ENCODE measurements at places on chromosomes 2 and 18. TPM values are rescaled to one million over a fixed set of nuclear protein-coding genes. Genes with fewer than 3 reads are reported as not detected.

- no peaks in the 10 kb centered on the region for H3K36me3 ChIP-seq
- DNase-seq = no peak
- H3K27ac ChIP-seq = no peak overlapping the region
- no peak overlapping the region for H3K4me3 ChIP-seq
- no peaks in the 10 kb centered on the region for H3K27me3 ChIP-seq
Measured at GRCh38 chr2:32248299-32248698, 16.4 kb downstream of the NLRC4 start.

DNA sequence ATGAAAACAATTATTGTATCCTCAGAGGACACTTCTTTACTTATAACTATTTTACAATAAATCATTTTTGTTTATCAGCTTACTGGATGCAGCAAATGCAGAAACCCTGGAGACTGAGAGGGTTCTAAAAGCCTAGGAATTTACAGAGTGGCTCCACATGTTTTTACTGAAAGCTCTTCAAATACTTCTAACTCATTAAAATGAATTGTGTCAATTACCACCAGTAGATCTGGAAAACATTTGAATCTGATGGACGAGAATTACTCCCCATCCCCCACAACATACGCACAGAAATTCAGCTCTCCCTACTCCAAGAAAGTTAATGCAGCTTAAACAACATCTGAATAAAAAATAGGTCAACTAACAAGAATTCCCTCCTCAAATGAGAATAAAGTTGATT, 319.8 kb upstream of the FIGN start:
- H3K27me3 ChIP-seq = no peaks in the 10 kb centered on the region
- no peak for DNase-seq
- no peaks in the 10 kb centered on the region for H3K4me1 ChIP-seq
- H3K27ac ChIP-seq = no peak overlapping the region
- H3K4me3 ChIP-seq = no peak overlapping the region

DNA sequence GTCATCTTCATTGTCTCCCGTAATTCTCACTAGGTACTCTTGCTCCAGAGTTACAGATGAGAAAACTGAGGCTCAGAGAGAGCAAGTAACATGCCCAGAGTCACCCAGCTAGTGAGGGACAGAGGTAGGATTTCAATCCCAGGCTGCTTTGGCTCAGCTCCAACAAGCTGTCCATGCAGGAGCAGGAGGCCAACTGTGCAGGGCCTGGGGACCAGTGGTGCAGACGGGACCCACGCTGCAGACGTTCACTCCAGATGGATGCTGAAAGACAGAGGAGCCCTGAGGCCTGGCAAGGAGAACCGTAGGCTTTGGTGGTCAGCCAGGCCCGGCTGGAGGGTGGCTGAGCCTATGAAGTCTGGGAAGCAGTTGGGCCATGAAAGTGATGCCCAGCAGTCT, 102.6 kb downstream of the MCFD2 start:
- H3K27me3 ChIP-seq = peaks cover 27% of the 10 kb centered on the region
- H3K4me3 ChIP-seq = no peak overlapping the region
- DNase-seq = no peak
- H3K27ac ChIP-seq = no peak overlapping the region
- no peaks in the 10 kb centered on the region for H3K36me3 ChIP-seq
- H3K4me1 ChIP-seq = peaks cover 1% of the 10 kb centered on the region

GRCh38 chr2:101160454-101160853, 9.3 kb upstream of the TBC1D8 start:
- H3K4me1 ChIP-seq = no peaks in the 10 kb centered on the region
- H3K27ac ChIP-seq = no peak overlapping the region
- H3K36me3 ChIP-seq = no peaks in the 10 kb centered on the region
- DNase-seq = no peak

DNA sequence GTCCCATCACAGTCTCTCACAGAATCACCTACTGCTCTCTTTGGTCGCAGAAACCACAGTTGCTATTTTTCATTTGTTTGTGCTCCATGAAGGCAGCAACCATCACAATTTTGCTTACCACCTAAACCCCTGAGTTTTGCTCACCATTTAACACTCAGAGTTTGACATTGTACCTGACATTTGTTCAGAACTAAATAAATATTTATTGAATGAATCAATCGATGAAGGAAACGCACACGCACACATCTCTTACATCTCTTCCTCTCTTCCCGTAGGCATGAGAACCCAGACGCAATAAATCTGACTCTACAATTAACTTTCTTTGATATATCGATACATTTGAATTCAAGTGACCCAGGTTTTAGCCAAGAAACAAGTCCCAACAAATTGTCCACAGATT, 105.5 kb upstream of the RNF152 start:
- DNase-seq = no peak
- peaks cover 4% of the 10 kb centered on the region for H3K4me1 ChIP-seq
- H3K4me3 ChIP-seq = no peak overlapping the region
- H3K27ac ChIP-seq = no peak overlapping the region

DNA sequence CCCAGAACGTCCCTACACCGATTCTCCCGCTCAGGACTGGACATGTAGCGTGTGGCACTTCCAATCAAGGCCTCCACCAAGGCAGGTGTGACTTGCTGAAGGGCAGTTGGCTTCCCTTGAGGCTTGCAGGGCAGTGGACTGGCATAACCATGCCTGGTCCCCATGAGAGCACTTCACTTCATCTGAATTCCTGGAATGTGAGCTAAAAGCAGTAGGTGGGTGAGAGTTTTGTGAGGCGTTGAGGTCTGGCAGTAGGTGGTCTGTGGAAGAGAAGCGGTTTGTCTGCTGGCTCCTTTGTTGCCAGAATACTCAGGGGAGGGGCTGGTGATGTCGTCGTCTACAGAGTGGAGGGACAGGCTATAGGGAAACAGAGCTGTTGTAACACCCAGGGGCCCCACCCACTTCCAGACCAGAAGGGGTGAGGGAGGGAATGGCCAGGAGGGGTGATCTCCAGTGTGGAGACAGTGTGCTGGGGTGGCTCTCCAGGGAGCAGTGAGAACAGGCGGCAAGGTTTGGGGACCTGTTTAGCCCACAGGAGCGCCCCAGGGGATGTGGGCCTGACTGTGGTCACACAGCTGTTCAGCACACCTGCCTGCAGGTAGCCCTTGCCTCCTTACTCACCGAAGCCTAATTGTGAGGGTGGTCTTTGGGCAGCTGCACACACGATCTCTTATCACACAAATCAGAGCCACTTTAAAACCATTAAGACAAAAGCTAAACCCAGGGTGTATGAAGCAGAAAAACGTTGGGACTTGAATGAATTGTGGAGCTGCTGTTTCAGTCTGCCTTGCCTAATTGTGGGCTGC, 21.5 kb upstream of the ALKAL2 start:
- H3K4me3 ChIP-seq = no peak overlapping the region
- H3K36me3 ChIP-seq = no peaks in the 10 kb centered on the region
- no peak for DNase-seq
- peaks cover 9% of the 10 kb centered on the region for H3K4me1 ChIP-seq

DNA sequence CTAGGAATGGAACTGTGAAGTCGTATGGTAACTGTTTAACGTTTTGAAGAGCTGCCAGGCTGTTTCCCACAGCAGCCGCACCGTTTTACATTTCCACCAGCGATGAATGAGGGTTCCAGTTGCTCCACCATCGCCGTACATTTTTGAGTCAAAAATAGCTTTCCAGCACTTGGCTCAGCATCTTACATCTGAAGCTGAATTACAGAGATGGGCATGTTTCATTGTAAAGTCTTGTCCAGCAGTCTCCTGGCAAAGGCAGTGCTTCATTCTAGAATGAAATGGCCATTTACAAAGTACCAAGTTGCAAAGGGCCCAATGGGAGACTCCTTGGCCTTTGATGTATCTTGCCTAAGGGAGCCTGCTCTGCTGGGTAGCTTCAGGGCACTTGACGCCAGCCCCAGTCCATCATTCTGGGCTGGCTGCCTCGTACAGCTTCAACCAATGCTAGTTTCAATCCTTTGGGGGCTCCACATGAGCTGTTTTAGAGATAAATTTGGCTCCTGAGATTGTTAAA, 45.1 kb downstream of the ATIC start:
- no peaks in the 10 kb centered on the region for H3K4me1 ChIP-seq
- no peak for DNase-seq
- no peak overlapping the region for H3K4me3 ChIP-seq
- H3K36me3 ChIP-seq = peaks cover 38% of the 10 kb centered on the region
- no peaks in the 10 kb centered on the region for H3K27me3 ChIP-seq

DNA sequence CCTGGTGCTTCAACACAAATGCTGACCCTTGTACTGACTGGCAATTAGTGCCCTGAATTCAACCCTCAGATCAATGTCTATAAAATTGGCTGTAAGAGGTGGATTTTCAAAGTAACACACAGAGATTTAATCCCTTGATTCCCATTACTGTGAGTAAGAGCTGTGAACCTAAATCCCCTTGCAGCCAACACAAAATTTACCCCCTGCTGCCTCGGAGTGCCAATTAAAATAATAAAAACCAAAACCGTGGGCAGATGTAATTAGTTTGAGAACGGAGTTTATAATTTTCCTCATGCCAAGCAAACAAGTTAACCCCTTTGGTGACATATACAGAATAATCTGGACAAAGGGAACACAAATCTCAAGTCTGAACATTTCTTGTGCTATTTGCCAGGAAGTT, 55.8 kb upstream of the REV1 start:
- DNase-seq = no peak
- no peak overlapping the region for H3K4me3 ChIP-seq
- H3K27me3 ChIP-seq = peaks cover 8% of the 10 kb centered on the region
- H3K4me1 ChIP-seq = no peaks in the 10 kb centered on the region

GRCh38 chr2:165293440-165294420, 54.5 kb downstream of the SCN2A start:
- peak; percentile 39 for DNase-seq
- H3K27ac ChIP-seq = no peak overlapping the region
- H3K4me1 ChIP-seq = peaks cover 2% of the 10 kb centered on the region
- H3K4me3 ChIP-seq = no peak overlapping the region

GRCh38 chr2:25698752-25699151, 25.4 kb upstream of the DTNB start:
- H3K4me3 ChIP-seq = no peak overlapping the region
- H3K27me3 ChIP-seq = no peaks in the 10 kb centered on the region
- H3K27ac ChIP-seq = no peak overlapping the region
- DNase-seq = no peak
- no peaks in the 10 kb centered on the region for H3K36me3 ChIP-seq
- H3K4me1 ChIP-seq = peaks cover 2% of the 10 kb centered on the region

DNA sequence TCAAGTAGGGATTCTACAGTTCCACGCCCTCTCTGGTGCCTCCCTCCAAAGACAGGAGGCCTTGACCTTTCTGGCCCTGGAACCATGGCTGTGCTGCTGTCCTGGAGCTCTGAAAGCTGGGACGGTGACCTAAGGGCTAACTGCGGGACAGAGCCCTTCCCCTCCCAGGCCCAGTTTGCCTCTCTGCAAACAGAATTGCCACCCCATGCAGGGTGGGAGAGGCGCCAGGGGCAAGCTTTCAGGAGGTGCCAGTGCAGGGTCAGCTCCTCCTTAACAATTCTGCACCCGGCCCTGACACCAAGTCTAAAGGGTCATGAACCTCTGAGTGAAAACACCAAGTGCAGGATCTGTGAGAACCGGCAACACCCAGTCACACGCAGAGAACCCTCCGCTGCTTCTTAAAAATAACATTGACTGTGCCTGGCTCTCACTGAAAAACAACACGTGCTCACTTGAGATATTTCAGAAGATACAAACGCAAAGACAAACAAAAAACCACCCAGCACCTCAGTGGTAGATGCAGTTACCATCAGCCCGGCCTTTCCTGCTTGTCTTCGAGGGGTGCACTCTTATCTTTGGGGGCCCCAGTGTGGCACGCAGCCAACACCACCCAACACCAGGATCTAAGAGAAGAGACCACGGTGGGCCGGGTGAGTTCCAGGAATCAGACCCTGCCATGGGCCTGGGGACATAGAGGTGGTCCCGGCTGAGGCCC, 1.1 kb upstream of the SNED1 start:
- H3K4me3 ChIP-seq = no peak overlapping the region
- H3K27ac ChIP-seq = no peak overlapping the region
- no peak for DNase-seq
- peaks cover 32% of the 10 kb centered on the region for H3K27me3 ChIP-seq
- H3K36me3 ChIP-seq = no peaks in the 10 kb centered on the region

DNA sequence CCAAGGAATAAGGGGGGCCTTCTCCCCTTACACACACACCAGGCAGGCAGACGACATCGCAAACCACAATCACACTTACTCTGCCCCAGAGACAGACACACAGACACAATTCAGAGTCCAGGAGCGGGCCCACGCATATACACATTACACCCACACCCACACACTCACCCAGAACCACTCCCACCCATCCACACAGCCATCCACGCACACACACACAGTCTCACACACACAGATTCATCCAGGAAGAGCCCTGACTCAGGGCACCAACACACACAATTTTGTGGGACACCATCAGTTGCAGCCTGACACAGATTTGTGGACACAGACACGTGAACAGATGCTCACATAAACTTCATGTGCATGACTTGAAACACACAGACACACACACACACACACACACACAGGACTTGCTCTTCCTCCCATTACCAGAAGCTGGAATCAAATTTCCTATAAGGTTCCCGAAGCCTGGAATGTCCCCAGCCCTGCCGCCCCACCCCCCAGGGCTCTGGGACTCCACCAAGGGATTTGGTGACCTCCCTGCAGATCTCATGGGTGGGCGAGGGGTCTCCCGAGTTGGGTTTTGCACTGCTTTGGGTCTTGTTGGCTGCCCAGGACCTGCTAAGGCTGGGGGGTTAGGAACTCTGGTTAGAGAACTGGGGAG, 23.5 kb downstream of the TNS1 start:
- H3K4me3 ChIP-seq = no peak overlapping the region
- H3K36me3 ChIP-seq = no peaks in the 10 kb centered on the region
- peaks cover under 1% of the 10 kb centered on the region for H3K27me3 ChIP-seq
- no peak overlapping the region for H3K27ac ChIP-seq
- no peaks in the 10 kb centered on the region for H3K4me1 ChIP-seq
- no peak for DNase-seq

- H3K4me3 ChIP-seq = no peak overlapping the region
- H3K27ac ChIP-seq = no peak overlapping the region
- H3K27me3 ChIP-seq = no peaks in the 10 kb centered on the region
- peaks cover 4% of the 10 kb centered on the region for H3K4me1 ChIP-seq
- H3K36me3 ChIP-seq = no peaks in the 10 kb centered on the region
Measured at GRCh38 chr2:8134473-8134932, 547.4 kb upstream of the ID2 start.

- H3K36me3 ChIP-seq = no peaks in the 10 kb centered on the region
- no peak overlapping the region for H3K4me3 ChIP-seq
- H3K4me1 ChIP-seq = no peaks in the 10 kb centered on the region
- DNase-seq = no peak
Measured at GRCh38 chr2:34949316-34949715, 1350.2 kb upstream of the FAM98A start.

The GLB1L gene
- total RNA-seq = 4.4 TPM

The C2orf15 gene
- total RNA-seq = 0.16 TPM

The PCARE gene
- total RNA-seq = not detected

The PPP4R1 gene
- 48.8 TPM for total RNA-seq

The POLR1A gene
- 61.8 TPM for total RNA-seq

The AOX1 gene
- total RNA-seq = not detected

The CREG2 gene
- total RNA-seq = not detected

The GULP1 gene
- total RNA-seq = not detected

The TEX44 gene
- total RNA-seq = not detected

The EMILIN1 gene
- total RNA-seq = 0.94 TPM

The PXDN gene
- 2.0 TPM for total RNA-seq

All from activated T-helper 2 cell treated with anti-CD3 and anti-CD28 coated beads, Interferon-gamma antibody, Interleukin-2, Interleukin-4, amounts not matched to agents 10 μg/mL and 5 μg/mL and 100 μg/mL, durations not matched to agents 14 hours and 24 hours and 36 hours (primary cell).